ENCODE measurements at places on chromosomes 5 and 9. TPM values are rescaled to one million over a fixed set of nuclear protein-coding genes. Genes with fewer than 3 reads are reported as not detected.

Gene CYSRT1
- not detected for total RNA-seq

Gene CER1
- not detected for total RNA-seq

DNA sequence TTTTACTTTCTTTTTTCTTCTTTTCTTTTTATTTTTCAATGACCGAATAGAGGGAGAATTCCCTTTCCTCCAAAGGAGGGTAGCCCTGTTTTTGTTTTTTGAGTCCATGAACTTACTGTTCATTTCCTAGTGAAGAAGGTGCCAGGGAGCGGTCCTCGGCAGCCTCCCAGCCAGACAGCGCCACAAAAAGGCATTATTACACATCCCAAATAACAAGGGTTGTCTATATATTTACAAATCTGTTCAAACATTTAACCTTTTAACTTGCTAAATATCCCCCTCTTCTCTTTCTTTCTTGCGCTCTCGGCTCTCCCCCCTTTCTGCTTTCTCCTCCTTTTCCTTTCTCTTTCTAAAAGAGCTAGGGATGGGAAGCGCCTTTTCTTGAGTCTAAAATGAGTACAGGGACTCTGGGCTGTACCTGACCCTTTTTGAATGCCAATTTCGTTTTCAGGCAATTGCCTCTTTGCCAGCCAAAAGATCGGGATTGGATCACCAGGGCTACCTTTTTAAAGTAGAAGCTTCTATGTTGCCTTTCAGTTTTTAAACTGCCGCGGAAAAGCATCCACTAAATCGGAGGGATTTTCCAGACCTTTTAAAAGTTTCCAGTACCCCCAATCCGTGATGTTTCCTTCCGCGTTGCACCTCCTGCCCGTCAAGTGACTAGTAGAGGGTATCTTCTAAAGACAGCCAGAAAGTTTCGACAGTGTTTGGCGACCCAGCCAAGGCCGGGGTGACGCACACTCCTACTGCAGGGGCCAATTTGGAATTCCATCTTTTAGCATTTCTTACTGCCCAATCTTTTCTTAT is 125.6 kb downstream of the TMEM161B start:
- H3K4me3 ChIP-seq, result no peak overlapping the region
- no peaks in the 10 kb centered on the region for H3K36me3 ChIP-seq
- H3K27me3 ChIP-seq, result peaks cover 92% of the 10 kb centered on the region
- H3K27ac ChIP-seq, result no peak overlapping the region
- peak; percentile 45 for DNase-seq

- no peaks in the 10 kb centered on the region for H3K36me3 ChIP-seq
- no peaks in the 10 kb centered on the region for H3K4me1 ChIP-seq
- no peaks in the 10 kb centered on the region for H3K27me3 ChIP-seq
- H3K4me3 ChIP-seq, result no peak overlapping the region
- DNase-seq, result no peak
Measured at GRCh38 chr9:36713515-36714490, 141.1 kb downstream of the MELK start.

Gene DNAI1
- total RNA-seq, result 0.52 TPM

Gene PDCD1LG2
- not detected for total RNA-seq

GRCh38 chr5:126847826-126848251 is 70.9 kb downstream of the LMNB1 start:
- H3K27me3 ChIP-seq, result peaks cover 21% of the 10 kb centered on the region
- peaks cover 40% of the 10 kb centered on the region for H3K4me1 ChIP-seq
- no peak for DNase-seq

GRCh38 chr5:1709171-1709803 is 90.3 kb downstream of the MRPL36 start:
- H3K27me3 ChIP-seq, result peaks cover 6% of the 10 kb centered on the region
- peaks cover 12% of the 10 kb centered on the region for H3K4me1 ChIP-seq
- peak; percentile 28 for DNase-seq

DNA sequence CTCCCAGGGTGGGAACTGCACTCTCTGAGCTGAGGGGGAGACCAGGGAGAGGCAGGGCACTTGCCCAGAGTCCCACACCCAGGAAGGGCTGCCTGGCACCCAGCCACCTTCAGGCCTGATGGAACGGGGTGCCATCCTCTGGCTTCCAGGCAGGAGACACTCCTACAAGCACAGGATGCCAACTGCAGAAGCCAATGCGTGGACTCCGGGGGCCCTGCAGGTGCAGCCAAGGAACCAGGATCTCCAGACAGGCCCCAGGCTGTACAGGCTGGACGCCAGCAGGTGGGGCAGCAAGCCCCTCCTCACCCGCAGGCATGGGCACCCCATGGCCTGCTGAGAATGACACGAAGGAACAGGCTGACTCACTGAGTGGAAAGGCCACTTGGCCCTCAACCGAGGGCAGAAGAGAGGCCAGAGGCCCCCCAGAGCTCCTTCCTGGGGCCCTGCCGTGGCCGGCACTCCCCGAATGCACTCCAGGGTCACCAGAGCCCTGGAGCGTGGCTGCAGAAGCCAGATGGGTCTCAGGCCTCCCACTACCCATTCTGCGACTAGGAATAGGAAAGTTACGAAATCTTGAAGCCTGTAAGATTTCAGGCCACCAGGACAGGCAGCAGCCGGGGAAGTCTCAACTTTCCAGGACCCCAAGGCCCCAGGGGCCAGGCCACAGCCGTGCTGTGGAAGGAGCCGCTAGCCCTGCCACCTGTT is 15.7 kb downstream of the NACC2 start:
- H3K4me3 ChIP-seq, result no peak overlapping the region
- H3K27ac ChIP-seq, result no peak overlapping the region
- H3K4me1 ChIP-seq, result peaks cover 3% of the 10 kb centered on the region
- DNase-seq, result peak; percentile 16
- no peaks in the 10 kb centered on the region for H3K36me3 ChIP-seq
- H3K27me3 ChIP-seq, result no peaks in the 10 kb centered on the region

All from neural progenitor cell (in vitro differentiated cells).